ENCODE measurements at places on chromosomes 1 and 21.

DNA sequence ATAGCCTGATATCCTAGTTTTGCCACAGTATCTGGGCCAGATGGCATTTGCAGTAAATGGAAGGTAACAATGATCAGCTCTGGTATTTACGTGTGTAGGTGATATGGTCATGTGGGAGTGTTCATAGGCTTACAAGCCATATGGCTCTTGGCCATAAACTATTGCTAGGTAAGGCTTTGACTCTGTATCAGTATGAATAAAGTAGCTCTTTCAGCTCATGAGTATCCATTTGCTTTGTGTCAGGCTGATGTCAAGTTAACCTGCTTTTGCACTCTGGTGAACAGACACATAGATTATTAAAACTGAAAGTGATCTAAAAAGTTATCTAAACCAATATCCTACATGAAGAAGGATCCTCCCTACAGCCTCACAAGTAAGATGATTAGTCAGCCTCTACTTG is 69.0 kb downstream of the DDR2 start:
- no peak for DNase-seq

GRCh38 chr1:154467434-154468102 is 34.5 kb upstream of the TDRD10 start:
- no peak for DNase-seq

- DNase-seq = no peak
Measured at GRCh38 chr1:70090875-70091274, 114.5 kb downstream of the LRRC40 start.

DNA sequence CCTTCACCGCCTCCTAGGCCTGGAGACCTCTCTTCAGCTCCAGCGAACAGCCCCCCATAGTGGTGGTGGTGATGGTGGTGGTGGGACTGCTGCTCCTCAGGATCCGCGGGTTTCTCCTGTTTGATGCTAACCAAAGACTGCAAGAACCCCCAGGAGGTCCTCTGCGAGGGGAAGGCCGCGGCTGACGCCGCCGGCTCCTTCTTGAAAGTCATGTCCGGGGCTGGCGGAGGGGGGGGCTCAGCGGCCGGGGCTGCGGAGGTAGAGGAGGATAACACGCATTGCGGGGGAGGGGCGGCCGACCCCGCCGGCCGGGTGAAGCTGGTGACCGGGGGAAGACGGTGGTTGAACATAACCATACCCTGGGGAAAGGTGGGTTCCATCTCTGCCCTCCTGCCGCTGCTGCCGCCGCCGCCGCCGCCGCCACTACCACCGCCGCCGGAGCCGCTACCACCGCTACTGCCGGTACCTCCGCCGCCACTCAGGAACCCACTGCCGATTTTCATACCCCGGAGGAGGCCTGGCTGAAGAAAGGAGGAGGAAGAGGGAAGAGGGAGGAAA is 554 bp downstream of the ZNF281 start:
- DNase-seq = peak; percentile 58

GRCh38 chr21:43740497-43741156 is 21.7 kb downstream of the PDXK start:
- peak; percentile 77 for DNase-seq

DNA sequence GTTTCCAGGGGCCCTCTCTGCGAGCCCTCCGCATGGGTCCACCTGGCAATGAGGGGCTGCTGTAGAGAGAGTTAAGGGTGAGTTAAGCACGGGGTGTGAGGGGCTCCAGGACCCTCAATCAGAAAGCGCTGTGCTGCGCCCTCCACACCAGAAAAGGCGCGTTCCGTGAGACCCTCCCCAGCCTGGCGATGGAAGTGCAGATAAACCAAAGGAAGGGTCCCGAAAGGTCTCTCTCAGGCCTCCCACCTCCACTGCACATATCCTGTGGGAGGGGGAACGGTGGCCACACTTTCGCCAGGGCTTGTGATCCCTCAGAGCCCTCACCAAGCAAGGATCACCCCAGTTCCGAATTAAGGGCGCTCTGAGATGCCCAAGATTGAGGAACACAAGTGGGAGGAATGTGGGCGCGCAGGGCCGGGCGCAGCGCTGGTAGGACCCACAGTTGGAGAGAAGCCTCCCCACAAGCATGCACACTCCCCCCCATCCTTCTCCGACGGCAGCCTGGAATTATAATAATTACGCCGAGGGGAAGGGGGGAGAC is 1.1 kb downstream of the WNT3A start:
- no peak for DNase-seq

DNA sequence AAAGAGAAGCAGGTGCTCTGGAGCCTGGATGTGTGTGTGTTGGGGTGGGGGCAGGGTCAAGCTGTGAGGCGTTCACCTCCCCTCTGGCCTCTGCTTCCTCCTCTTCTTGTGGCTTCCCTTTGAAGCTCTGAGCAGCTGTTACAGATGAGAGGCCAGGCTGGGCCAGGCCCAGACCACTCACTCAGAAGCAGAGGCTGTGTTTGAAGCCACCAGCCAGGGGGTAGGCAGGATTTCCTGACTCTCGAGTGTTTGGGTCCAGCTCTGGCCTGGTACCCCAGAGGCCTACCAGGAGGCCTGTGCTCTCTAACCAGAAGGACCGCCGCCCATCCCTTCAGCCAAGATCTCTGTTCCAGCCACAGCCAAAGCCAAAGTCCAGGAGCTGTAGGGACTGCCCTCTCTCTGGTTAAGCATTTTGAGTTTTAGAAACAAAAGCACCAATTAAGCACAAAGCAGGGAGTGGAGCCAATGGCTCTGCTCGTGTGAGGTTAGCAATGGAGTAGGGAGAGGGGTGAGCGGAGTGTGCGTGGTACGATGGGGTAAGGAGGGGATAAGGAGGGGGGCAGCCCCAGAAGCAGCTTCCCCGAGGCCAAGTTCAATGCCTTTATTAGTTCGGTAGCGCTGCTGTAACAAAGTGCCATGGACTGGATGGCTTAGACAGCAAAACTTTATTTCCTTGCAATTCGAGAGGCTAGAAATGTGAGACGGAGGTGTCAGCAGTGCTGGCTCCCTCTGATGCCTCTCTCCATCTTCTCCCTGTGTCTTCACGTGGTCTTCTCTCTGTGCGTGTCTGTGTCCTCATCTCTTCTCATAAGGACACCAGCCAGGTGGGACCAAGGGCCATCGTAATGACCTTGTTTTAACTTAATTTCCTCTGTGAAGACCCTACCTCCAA is 20.5 kb downstream of the RCSD1 start:
- no peak for DNase-seq

- DNase-seq = no peak
Measured at GRCh38 chr1:154962156-154962749, 671 bp upstream of the PYGO2 start.

DNA sequence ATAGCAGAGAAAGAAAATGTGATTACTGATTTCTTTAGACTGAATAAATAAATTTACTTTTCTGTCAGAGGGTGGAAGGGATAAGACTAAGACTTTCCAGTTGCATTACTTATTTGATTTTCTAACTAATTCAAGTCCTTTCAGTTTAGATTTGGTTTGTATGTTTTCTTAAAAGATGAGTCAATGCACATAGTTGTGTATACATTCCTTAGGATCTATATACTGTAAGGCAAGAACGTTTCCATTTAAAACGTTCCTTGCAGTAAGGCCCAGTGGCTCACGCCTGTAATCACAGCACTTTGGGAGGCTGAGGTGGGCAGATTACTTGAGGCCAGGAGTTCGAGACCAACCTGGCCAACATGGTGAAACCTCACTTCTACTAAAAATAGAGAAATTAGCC is 14.5 kb upstream of the SERTAD4 start:
- no peak for DNase-seq

DNA sequence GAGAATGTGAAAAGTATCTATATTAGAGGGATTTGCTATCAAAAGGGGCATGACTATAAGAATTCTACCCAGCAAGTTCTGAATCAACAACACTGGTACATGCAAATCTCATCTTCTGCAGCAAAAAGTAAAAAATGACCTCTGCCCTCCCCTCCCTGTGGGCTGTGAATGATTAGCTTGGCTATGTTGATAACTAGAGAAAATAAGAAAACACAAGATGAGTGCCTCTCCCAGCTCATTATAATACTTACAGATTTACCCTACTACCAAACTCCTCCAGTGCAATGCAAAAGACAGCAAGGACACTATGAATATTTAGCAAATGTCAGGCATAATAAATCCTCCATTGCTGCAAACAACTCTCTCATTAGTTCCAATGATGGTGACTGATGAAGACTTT is 102.4 kb downstream of the SLC45A1 start:
- DNase-seq = no peak

DNA sequence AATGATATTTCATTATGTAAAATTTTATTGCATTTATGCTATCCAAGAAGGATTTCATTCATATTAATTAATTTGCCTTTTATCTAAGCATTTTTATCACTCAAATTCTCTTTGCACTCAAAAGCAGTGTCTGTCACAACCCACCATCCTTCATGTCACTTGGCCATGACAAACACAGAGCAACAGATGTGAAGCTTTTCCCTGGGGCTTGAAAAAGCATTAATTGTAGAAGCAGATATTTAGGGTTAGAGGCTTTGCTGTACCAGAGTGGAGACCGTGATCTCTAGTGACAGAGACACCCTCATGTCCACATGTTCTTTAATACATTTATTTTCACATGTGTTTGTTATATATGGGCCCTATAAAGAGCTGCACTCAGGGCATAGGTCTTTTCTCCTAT is 230.5 kb downstream of the SPATA17 start:
- no peak for DNase-seq
